ENCODE measurements at places on chromosomes 13 and 19. TPM values are rescaled to one million over a fixed set of nuclear protein-coding genes. Genes with fewer than 3 reads are reported as not detected.

GJB2 gene
- total RNA-seq, result not detected

OR7A5 gene
- not detected for total RNA-seq

DNA sequence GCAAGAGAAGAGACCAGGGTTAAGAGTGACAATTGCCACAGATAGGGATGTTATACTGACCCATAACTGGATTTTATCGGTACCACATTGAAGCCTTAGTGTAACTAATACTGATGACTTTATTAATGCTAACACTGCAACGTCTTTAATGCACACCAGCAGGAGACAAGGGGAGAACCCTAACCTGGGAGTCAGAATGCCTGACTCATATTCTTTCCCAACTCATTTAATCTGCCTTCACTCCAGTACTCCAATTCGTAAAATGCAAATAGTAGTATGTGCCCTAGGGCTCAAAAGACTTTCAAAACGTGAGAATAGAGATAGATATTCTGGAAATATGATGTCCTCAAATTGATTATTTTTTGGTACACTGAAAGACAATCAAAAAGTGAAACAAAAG, 62.4 kb downstream of the GPC6 start:
- DNase-seq, result no peak

- no peak for DNase-seq
Observed at GRCh38 chr13:66899955-66900354, 330.2 kb downstream of the PCDH9 start.

- DNase-seq, result no peak
Observed at GRCh38 chr19:44749994-44750393, 1.5 kb downstream of the BCL3 start.
